ENCODE measurements at places on chromosomes 4 and X.

DNA sequence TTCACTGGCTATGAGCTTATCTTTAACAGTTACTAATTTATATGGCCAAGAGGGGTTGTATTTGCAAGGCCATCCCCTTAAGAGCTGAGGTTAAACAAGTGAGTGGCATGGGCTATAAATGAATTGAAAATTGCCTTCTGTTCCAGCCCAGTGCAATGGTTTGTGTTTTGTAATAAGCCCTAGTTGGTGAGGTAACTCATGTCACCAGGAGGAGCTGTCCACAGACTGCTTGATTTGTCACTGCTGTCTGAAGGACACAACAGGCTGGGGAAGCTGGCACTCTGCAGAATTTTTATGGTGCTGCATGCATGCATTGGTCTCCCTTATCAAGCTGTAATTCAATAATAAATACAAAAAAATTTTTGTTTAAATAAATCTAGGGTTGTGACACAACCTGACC, 223.8 kb downstream of the IL1RAPL2 start:
- no peak for DNase-seq

DNA sequence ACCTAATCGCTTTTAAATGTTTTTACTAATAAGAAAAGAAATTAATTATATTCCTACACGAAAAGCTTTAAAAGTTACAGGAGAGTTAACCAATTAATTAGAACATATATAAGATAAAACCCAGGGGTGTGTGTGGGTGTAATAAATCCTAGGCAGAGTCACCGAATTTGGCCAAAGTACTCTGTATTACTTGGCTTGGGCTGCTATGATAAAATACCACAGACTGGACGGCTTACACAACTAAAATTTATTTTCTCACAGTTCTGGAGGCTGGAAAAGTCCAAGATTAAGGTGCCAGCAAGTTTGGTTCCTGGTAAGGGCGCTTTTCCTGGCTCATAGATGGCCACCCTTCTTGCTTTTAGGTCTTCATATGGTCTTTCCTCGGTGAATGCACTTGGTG, 10.4 kb downstream of the AWAT1 start:
- no peak for DNase-seq

- no peak for DNase-seq
Observed at GRCh38 chr4:48047896-48048295, 31.3 kb downstream of the NIPAL1 start.

DNA sequence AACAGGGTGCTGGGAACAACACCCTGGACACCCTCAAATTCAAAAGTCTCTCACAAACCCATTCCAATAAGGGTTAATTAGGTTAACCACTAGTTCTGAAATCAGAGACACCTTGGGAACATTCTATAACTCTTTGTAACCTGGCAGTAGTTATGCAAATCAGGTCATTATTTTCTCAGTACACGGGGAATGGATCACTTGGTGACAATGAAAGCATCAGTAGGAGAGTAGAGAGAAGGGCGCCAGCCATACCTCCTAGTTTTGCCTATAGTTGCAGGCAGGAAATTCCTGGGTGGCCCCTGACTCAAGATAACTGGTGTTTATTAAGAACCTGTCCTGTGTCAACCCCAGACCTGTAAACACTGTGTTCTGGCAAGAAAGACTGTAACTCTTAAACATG, 2.5 kb downstream of the CCDC110 start:
- DNase-seq: no peak

DNA sequence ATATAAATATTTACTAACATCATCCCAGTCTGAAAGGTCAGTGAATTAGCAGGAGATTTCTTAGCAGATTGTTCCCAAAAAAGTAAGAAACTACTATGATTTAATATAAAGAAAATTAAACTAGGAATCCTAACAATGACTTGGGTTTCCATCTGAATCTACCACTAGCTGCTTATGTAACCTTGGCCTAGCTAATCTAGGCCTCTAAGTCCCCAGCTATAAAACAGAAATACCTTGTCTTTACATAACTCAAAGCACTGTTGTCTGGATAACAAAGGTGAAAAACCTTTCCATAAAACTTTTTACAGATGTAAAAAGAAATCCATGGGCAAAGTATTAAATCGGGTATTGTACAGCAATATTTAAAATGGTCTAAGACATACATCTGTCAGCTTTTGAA, 3.0 kb downstream of the FBXL5 start:
- DNase-seq: peak; percentile 0

DNA sequence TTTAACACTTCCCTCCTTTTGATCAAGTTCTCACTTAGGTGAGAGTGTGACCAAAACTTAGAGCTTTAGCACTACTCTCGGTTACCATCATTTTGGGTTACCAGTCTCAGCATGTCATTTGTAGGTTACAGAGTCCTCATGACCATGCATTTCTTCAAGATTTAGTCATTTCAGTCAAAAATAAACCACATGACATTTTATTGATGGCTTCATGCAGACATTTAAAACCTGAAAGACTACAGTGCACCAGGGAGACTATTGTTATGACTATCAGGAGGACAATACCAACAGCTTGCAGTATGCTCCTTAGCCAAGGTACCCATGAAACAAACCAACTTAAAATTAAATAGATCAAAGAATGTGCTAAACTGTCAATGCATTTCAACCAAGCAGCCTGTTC, 498.1 kb upstream of the FSTL5 start:
- DNase-seq: no peak

All from NCI-H82 (cell line).